ENCODE measurements at places on chromosomes 2 and 18.

GRCh38 chr2:100909534-100910081 is 89.7 kb downstream of the NPAS2 start:
- no peak for DNase-seq

- no peak for DNase-seq
Observed at GRCh38 chr2:1843646-1844045, 99.3 kb upstream of the PXDN start.

DNA sequence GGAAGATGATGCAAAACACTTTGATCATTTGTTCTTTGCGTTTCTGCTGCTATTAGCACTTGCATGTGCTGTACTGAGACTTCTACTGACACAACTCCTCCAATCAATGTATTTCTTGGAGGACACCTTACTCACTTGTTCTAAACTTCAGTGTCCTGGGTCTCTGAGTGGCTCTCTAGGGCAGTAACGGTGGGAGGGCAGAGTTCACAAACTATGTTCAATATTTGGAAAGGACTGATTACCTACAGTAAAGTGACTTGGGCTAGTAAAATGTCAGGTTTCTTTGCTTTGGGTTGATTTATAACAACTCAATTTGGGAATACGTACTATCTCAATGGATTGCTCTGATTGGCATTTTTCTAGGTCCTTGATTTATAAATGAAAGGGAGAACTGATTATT is 49.3 kb upstream of the PAX8 start:
- DNase-seq: no peak

DNA sequence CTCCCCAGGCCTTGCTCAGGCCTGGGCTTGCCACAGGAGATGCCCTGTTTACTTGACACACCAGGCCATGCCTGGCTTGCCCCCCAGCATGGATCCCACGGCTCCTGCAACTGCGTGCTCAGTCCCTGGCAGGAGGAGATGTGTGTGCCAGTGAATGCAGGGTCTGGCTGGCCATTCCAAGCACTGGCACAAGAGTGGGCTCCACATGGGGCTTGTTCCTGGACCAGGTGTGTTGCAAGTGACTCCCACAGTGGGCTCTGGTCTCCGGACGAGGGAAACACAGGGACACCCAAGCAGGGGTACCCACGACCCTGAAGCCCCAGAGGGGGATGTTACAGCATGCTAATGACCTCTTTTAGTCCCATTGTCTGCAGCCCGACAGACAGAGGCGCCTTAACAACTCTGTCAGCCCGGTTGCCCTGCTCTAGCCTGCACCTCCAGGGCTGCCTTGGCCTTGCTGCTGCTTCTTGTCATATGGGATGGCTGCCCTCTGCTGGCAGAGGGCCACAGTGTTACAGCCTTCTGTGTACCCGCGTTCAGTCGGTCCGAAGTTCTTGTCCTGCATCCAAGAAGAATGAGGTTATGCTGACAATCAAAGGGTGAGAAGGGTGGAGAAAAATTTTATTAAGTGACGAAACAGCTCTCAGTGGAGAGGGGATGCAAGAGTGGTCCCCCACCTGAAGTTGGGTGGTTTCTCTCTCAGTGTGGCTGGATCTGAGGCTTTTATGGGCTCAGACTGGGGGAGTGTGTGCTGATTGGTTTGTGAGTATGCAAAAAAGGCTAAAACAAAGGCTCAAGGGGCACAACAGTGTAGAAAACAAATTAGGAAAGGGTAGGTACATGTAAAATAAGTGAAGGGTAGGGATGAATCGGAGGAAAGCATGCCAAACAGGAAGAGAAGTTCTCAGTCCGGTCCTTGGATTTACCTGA is 180.4 kb downstream of the MBD5 start:
- DNase-seq: peak; percentile 55

GRCh38 chr18:63773551-63773950 is 1.7 kb upstream of the SERPINB7 start:
- no peak for DNase-seq

DNA sequence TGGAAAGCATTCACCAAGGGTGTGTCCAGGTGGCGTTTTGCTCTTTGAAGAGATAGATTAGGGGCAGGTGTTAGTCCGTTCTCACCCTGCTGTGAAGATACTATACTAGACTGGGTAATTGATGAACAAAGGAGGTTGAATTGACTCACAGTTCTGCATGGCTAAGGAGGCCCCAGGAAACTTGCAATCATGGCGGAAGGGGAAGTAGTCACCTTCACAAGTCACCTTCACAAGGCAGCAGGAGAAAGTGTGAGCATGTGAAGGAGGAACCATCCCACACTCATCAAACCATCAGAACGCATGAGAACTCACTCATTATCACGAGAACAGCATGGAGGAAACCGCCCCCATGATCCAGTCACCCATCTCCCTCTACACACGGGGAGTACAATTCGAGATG is 135.7 kb upstream of the NFATC1 start:
- DNase-seq: no peak

GRCh38 chr2:207156451-207157161 is 9.1 kb downstream of the KLF7 start:
- no peak for DNase-seq

DNA sequence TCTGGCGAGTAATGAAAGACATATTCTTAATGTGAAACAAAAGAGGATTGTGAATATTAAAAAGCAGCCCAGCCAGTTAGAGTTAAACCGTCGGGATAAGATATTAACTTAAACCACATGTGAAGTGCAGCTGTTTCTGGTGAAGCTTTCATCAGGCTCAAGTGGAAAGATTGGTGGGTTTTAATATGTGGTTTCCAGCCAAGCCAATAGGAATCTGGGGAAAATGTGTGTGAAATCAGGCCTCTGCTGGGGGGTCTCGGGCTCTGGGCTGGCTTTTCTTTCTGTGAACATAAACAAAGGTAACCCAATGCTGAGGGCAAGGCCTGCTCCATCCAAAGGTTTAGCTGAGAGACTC is 279.6 kb downstream of the SLC4A3 start:
- no peak for DNase-seq

DNA sequence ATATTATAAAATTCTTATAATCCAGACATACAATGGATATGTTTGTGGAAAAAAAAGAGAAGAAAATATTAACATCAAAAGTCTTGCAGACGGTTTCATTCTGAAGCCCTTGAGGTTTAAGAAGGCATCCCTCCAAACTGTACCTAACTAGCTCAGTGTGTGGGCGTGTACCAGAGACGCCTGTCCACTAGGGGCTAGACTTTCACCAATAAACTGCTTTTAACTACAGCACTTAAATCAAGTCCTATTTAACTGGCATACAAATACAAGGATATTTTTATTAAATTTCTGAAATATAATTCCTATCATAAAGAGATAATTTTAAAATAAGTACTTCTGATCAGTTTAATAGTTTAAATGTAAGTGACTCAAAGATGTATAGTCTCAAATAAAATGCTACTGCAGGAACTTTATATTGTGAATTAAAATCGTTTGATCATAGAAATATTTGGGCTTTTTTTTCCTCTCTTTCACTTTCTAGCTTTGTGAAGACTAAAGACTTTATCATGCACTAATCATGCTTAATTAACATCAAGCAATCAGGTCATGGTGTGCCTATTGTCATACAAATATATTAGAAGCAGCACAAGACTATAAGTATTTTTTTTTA is 437.7 kb downstream of the SATB2 start:
- DNase-seq: peak; percentile 52

GRCh38 chr2:157439824-157440186 is 4.1 kb downstream of the CYTIP start:
- DNase-seq: no peak

DNA sequence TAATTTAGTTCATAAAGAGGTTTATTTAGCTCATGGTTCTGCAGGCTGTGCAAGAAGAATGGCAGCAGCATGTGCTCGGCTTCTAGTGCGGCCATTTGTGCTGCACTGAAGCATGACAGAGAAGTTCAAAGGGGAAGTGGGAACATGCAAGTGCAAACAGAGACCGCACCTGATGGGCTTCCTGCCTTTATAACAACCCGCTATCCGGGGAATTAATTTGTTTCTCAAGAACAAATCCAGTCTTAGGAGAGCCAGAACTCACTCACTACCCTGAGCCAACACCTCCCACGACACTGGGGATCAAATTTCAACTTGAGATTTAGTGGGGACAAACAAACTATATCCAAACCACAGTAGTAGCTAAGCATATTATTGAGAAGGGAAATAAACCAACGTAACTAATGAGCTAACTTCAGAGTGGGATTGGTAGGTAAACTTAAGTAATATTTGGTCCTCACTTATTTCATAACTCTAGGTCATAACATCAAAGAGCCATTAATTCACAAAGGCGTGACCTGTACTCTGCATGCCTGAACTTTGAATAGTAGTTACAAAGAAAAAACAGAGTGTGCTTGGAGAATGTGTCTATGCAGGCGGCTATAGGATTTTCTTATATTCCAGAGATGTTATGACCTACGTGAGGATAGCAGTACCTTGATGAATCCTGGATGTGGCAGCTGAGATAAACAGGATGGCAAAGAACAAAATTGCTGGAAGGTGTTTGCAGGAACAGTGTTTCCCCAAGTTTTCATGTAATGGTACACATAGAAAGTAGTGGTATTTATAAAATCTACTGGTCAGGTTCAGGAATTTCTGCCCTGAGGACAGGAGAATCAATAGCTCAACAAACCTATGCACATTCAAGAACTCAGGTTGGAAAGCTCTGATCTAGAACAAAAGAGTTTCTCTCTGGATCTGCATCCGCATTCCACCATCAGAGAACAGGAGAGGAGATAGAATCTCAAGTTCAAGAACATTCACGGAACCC is 845.9 kb upstream of the ID2 start:
- no peak for DNase-seq

DNA sequence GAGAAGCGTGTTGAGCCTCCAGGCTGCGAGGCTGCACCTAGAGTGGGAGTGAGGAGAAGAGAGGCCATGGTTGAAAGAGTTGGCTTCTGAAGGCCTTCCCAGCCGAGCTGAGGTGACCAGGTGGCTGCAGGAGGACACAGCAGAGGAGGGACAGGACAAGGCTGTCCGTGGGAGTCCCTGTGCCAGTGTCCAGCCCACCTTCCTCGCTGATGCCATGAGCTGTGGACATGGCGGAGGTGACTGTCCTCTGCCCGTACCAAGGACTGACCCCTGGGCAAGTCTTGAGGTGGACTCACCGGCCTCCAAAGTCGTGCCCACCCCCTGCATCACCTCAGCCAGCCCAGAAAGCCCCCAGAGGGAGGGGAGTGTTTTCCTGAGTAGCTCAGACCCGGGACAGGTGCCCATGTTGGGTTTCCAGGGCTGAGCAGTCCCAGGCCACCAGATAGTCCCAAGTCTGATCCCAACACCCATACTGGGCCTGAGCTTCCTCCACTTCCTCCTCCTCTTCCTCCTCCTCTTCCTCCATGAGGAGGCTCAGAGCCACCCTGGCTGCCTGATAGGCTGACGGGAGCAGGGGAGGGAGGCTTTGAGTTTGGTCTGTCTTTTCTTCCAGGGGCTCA is 43.0 kb upstream of the FOSL2 start:
- no peak for DNase-seq

DNA sequence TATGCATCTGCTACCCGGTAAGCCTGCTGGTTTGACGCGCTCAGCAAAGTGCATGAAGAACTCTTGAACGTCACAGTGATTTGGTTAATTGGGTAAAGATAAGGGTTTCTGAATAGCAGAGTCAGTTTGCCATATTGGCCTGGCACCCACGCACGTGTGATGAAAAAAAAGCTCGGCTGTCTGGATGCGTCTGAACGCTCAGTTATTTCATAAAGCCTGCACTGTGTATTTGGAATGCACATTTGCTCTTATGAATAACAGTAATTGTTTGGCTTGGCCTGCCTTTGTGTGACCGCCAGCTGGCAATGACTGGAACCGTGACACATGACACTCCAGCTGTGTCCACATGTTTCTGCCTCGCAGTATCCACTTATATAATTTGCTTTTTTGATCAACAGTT is 129.2 kb upstream of the MEIS1 start:
- no peak for DNase-seq

- no peak for DNase-seq
Observed at GRCh38 chr18:38539371-38539770, 973.8 kb upstream of the CELF4 start.

GRCh38 chr2:202687276-202687675 is 52.5 kb downstream of the FAM117B start:
- no peak for DNase-seq

- DNase-seq: no peak
Observed at GRCh38 chr2:150046810-150047209, 440.7 kb downstream of the RND3 start.

DNA sequence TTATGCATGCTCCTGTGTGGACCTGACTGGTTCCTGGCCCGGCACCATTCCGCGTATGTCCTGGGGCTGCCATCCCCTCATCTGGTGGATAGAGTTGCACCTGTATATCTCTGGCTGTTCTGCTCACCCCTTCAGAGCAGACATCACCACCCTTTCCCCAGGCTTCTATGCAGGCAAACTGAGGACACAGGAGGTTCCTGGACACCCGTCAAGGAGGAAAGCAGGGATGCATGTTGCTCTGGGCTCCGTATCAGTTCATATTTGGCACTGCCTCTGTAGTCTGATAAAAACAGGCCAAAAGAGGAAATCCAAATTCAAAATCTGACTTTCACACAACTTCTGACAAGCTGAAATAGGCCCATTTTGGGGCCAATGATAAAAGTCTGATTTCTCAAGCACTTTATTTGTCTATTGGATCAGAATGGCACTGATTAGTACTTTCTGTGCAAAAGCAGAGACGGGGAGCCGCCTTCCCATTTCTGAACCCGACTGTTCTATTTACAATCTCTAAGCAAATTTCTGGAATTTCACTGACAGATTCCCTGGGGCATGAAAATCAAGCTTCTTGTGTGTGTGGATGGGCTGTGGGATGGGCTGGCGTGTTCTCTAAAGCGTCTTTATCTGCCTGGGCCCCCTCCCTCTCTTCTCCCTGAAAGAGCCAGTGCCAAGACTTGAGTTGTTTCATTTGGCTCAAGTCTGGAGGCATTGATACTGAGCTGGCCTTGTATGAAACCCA is 96.9 kb downstream of the SETBP1 start:
- DNase-seq: no peak

- DNase-seq: no peak
Observed at GRCh38 chr2:17581831-17582230, 41.3 kb downstream of the VSNL1 start.

- DNase-seq: no peak
Observed at GRCh38 chr2:203341741-203342310, 13.6 kb downstream of the ABI2 start.

DNA sequence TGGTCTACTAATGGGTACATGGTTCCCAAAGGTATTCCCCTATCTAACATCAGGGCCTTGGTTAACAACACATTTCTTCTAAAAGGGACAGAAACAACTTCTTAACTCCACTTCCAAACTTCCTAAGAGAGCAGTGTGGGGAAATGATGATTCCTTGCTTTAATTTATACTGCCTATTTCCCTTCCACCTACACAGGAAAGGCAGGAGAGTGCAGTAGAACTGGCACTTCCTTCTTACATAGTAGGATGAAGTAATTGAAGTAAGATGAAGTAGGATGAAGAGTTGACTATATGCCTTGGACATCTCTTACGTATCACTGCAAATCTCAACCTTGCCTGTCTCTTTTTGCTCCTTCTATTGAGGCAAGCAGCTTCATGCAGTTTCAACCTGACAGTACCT is 54.7 kb downstream of the CD28 start:
- DNase-seq: no peak
